ENCODE measurements at places on chromosomes 12 and 14. TPM values are rescaled to one million over a fixed set of nuclear protein-coding genes. Genes with fewer than 3 reads are reported as not detected.

DNA sequence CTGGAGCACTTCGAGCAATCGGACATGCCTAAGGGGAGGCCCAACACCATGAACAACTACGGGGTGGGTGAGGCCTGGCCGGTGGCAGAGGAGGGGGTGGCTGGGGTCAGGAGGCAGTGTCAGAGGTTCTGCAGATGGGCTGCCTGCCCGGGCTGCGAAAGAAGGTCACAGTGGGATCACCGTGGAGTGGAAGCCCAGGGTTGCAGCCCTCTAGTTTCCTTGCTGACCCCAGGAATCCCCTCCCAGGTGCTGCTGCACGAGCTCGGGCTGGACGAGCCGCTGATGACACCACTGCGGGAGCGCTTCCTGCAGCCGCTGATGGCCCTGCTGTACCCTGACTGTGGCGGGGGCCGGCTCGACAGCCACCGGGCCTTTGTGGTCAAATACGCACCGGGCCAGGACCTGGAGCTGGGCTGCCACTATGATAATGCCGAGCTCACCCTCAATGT lies 1.9 kb upstream of the ARL6IP4 start:
- no peak overlapping the region for H3K27ac ChIP-seq
- H3K27me3 ChIP-seq = no peaks in the 10 kb centered on the region
- DNase-seq = no peak

DNA sequence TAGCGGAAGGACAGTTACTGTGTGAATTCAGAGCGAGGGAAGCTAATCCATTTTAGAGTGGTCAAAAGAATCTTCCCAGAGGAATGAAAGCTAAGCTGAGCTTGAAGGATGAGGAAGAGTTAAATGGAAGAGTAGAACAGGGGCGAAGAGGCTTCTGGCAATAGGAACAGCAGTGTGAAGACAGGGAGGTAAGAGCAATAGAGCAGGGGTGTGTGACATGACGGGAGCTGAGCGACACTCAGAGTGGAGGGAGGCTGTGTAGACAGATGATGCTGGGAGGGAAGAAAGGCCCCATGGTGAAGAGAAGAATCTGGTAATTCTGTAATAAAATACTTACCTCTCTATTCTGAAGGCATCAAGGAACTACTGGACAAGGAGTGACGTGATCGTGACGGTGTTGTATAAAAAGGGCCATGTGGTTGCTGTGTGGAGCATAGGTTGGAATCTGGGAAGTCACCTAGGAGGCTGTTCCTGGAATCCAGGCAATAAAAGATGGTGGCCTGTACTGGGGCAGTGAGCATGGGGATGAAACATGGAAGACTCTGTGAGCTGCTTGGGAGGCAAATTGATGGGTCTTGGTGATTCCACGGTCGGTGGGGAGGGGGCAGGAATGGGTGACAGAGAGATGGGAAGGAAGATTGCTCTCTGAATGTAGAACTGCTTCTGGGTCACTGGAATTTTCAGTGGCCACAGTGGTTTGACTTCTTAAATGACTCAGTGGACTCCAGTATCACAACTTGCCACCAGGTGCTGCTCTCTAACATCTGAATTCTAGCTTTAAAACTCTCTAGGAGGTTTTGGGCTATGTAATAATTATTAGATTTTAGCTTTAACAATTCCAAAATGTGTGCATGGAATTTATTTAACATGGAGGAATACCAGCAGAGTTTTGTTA lies 164.1 kb downstream of the ATP23 start:
- no peaks in the 10 kb centered on the region for H3K36me3 ChIP-seq
- no peak overlapping the region for H3K4me3 ChIP-seq
- DNase-seq = no peak
- H3K27me3 ChIP-seq = no peaks in the 10 kb centered on the region

GRCh38 chr14:30193101-30193500 lies 265.5 kb upstream of the PRKD1 start:
- H3K4me3 ChIP-seq = no peak overlapping the region
- no peaks in the 10 kb centered on the region for H3K36me3 ChIP-seq
- H3K27me3 ChIP-seq = no peaks in the 10 kb centered on the region
- DNase-seq = no peak

- no peak overlapping the region for H3K4me3 ChIP-seq
- no peaks in the 10 kb centered on the region for H3K27me3 ChIP-seq
- H3K36me3 ChIP-seq = no peaks in the 10 kb centered on the region
- H3K27ac ChIP-seq = no peak overlapping the region
Measured at GRCh38 chr12:101855364-101855884, 22.0 kb upstream of the DRAM1 start.

Gene AQP6
- total RNA-seq = not detected

- H3K4me3 ChIP-seq = no peak overlapping the region
- no peaks in the 10 kb centered on the region for H3K27me3 ChIP-seq
- H3K27ac ChIP-seq = no peak overlapping the region
Measured at GRCh38 chr12:30515351-30515750, 180.3 kb downstream of the IPO8 start.

GRCh38 chr14:36271939-36272907 lies 48.2 kb downstream of the MBIP start:
- peaks cover 13% of the 10 kb centered on the region for H3K27me3 ChIP-seq
- H3K4me3 ChIP-seq = peak overlapping the region; percentile 45
- no peaks in the 10 kb centered on the region for H3K36me3 ChIP-seq
- no peaks in the 10 kb centered on the region for H3K4me1 ChIP-seq
- DNase-seq = no peak

Gene ZNF26
- 3.9 TPM for total RNA-seq

GRCh38 chr12:20482491-20483054 lies 114.2 kb downstream of the PDE3A start:
- DNase-seq = no peak
- no peaks in the 10 kb centered on the region for H3K36me3 ChIP-seq
- no peak overlapping the region for H3K27ac ChIP-seq
- no peaks in the 10 kb centered on the region for H3K27me3 ChIP-seq

DNA sequence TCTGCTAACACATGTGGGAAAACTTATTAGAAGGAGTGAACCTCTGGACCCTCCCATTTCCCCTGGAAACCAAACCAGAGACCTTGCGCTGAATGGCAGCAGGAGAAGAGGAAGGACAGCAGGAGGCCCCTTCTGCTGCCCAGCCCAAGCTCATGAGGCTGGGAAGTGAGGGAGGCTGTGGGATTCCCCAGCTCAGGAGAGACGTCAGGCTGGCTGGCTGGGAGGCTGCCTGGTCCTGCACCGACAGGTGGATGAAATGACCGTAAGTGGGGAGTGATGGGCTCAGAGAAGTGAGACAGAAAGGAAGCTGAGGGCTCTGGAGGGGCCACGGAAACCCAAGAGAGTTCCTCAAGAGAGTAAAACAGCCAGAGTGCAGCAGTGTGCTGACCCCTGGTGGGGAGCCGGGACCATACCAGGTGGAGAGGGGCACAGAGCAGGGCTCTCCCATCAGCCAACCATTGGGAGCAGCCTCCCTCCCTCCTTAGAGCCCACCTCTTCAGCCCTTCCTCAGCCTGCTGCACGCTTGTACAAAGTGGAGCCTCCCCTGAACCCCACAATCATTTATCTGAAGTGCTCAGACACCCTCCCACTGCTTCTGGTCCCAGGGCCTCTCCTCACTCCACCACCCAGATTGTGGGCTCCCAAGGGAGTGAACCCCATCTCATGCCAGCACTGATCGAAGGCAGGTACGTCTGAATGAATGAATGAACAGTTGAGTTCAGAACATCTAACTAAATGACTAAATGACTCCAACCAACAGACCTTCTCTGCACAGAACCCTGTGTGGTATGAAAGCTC lies 14.0 kb downstream of the TAMALIN start:
- peaks cover 11% of the 10 kb centered on the region for H3K4me1 ChIP-seq
- no peak overlapping the region for H3K4me3 ChIP-seq
- no peaks in the 10 kb centered on the region for H3K36me3 ChIP-seq
- no peak for DNase-seq

GRCh38 chr14:91374879-91375702 lies 42.5 kb downstream of the CCDC88C start:
- no peak overlapping the region for H3K27ac ChIP-seq
- H3K27me3 ChIP-seq = no peaks in the 10 kb centered on the region
- DNase-seq = no peak
- H3K36me3 ChIP-seq = no peaks in the 10 kb centered on the region

- no peak for DNase-seq
- H3K27me3 ChIP-seq = no peaks in the 10 kb centered on the region
- H3K27ac ChIP-seq = no peak overlapping the region
- H3K4me3 ChIP-seq = no peak overlapping the region
- H3K36me3 ChIP-seq = no peaks in the 10 kb centered on the region
Measured at GRCh38 chr14:47929334-47929733, 253.9 kb upstream of the MDGA2 start.

Gene PAX9
- 1.4 TPM for total RNA-seq

DNA sequence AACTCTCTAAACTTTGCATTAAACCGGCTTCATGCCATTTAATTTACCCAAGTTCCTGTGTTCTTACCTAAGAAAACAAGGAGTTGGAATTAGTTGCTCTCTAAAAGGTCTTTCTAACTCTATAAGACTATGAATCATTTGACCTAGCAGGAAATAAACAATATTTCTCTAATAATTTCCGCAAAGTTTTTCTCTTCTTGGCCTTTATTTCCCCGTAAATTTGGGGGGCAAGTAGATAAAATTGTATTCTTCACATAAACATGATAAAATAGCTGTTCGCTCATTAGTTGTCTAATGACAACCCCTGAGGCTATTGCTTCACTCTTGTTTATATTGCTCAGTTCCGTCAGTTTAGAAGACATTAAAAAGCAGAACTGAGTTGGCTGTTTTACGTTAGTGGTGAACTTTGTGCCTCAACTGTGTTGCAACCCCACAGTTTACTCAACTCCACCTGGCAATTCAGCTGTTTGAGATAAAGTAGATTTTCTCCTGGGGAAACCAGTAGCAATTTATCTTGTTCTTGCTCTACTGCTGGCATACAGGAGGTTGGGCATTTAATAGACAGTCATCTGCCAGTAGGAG lies 74.7 kb downstream of the BTG1 start:
- H3K4me3 ChIP-seq = no peak overlapping the region
- H3K36me3 ChIP-seq = no peaks in the 10 kb centered on the region
- no peak overlapping the region for H3K27ac ChIP-seq
- H3K4me1 ChIP-seq = no peaks in the 10 kb centered on the region

DNA sequence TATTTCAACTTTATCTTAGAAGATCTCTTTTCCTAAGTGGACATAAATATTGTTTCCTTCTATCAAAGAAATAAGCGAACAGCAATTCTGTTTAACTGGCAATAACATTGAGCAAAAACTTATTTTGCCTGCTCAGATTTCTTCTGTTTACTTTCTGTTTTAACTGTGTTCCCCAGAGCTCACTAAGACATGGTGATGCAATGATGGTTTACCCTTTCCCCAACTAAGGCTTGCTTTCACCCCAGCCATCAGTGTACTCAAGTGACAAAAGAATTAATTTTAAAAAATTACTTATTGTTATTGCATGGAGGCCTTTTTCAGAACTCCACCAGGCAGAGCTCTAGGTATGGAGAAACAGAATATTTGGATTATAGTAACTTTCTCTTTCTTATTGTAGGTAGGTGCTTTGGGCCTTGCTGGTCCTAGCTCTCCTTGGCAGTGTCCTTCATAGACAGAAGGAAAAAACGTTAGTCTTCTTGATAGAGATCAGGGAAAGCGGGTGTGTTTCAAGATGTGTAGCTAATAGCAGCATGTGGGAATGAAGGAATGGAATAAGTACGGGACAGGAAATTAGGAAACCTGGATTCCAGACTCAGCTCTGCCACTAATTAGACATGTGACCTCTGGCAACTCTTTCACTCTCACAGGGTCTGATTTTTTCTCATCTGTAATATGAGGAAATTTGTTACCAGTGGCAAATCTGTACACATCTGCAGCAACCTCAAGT lies 14.6 kb upstream of the DDHD1 start:
- no peaks in the 10 kb centered on the region for H3K4me1 ChIP-seq
- no peaks in the 10 kb centered on the region for H3K27me3 ChIP-seq
- H3K36me3 ChIP-seq = no peaks in the 10 kb centered on the region
- no peak for DNase-seq

- H3K4me3 ChIP-seq = no peak overlapping the region
- no peaks in the 10 kb centered on the region for H3K27me3 ChIP-seq
- no peaks in the 10 kb centered on the region for H3K4me1 ChIP-seq
- no peaks in the 10 kb centered on the region for H3K36me3 ChIP-seq
- no peak for DNase-seq
Measured at GRCh38 chr14:106690333-106690891, 1164.0 kb downstream of the TMEM121 start.

Gene NPFF
- not detected for total RNA-seq

Gene NCOR2
- total RNA-seq = 164 TPM

- no peaks in the 10 kb centered on the region for H3K27me3 ChIP-seq
- H3K4me1 ChIP-seq = no peaks in the 10 kb centered on the region
- no peak overlapping the region for H3K27ac ChIP-seq
- H3K4me3 ChIP-seq = no peak overlapping the region
Measured at GRCh38 chr12:17802657-17803641, 287.0 kb downstream of the RERGL start.

DNA sequence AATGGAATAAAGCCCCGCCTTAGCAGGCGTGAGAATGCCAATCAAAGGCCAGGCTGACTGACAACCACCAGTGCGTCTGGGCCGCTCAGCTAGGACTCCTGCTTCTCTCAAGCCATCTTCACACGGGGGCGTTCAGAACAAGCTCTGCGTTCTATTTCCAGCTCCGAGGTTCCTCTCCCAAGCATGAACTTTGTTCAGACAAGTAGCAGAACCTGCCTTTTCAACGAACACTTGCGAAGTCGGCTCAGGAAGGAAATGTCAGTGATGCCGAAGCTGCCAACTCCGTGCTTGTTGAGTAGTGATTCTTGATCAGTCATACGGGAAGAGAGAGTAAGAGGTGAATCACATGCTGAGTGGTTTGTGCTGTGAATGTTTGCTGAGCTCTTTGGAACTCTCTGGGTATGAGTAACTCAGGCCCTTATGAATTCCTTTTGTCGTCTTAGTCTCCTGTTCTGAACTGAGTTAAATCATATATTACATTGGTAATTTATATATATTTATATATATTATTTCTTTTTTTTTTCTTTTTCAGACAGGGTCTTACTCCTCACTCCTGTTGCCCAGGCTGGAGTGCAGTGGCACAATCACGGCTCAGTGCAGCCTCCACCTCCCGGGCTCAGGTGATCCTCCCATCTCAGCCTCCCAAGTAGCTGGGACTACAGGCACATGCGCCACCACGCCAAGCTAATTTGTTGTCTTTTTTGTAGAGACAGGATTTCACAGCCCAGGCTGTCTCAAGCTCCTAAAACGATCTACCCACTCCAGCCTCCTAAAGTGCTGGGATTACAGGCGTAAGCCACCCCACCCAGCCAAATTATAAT lies 29.4 kb upstream of the BCL7A start:
- no peaks in the 10 kb centered on the region for H3K4me1 ChIP-seq
- H3K27me3 ChIP-seq = no peaks in the 10 kb centered on the region
- DNase-seq = no peak
- H3K27ac ChIP-seq = no peak overlapping the region
- no peaks in the 10 kb centered on the region for H3K36me3 ChIP-seq
- H3K4me3 ChIP-seq = no peak overlapping the region

Measured in psoas muscle (tissue), 8 donors.